Head of caudate nucleus (tissue), 42 donors: ENCODE measurements at places on chromosomes 12 and 14.

DNA sequence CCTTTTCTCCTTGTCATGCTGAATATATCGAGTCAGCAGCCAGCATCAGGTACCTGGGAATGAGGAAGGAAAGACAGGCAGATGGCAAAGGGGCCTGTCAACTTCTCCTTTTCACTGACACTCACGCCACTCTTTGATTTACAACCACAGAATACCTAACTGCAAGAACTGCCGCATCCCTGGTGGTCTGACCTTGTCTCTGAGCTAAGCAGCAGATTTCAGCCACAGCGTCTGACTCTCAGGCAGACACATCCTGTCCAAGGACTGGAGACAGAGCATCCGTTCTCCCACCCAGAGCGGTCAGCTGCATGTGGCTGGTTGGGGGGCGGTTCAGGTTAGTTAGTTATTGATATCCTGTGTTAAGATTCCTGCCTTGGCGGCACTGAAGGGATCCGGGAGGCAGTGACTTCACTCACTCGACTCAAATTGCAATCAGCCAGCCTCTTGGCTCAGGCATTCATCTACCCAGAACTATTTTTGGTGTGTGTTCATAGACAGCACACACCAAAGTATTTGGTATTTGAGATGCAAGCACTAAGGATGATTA lies 11.2 kb upstream of the MAP1LC3B2 start:
- DNase-seq: no peak

DNA sequence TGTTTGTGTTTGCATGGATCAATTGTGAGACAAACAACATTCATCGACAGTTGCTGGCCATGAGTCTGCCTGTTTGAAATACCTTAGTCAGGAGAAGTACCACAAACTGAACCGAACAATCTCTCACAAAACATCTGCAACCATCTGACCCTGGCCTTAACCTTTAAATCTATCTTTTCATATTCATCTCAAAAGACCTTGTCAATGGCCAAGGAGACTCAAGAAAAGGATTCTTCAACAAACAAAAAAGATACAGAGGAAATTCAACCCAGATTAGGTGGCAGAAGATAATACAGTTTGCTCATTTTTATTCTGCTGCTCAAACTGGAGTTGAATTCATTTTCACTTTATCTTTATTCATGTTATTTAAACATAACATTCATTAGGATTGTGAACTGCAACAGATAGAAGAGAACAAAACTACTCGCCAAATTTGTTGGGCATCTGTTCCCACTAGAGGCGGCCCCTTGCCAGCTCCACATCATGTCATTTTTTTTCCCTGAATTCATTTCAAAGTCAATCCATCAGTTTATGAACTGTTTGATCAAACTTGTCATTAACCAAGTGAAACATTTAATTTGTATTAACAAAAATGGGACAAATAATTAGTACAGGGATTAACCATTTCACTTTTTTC lies 152.3 kb upstream of the OTX2 start:
- no peak for DNase-seq

GRCh38 chr12:106051853-106052531 lies 86.8 kb downstream of the NUAK1 start:
- DNase-seq: no peak

DNA sequence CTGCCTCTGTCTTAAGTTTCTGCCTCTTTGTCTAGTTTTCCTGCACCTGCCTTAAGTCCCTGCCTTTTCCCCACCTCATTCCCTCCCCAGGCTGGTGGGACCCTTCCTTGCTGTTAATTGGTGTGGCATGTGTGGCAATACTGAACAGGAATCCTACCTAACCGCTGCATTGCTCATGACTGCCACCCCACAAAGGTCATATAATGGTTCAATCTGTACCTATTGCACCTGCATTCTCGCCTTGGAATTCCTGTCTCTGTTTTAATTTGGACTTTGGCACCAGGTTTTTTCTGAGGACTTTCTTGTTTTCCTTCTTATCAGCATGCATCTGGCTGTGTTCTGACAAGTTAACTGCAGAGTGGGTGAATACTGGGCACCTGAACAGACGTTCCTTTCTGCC lies 966.2 kb upstream of the TMEM132C start:
- DNase-seq: no peak

- DNase-seq: no peak
Measured at GRCh38 chr12:100404769-100405407, 48.0 kb downstream of the SLC17A8 start.

DNA sequence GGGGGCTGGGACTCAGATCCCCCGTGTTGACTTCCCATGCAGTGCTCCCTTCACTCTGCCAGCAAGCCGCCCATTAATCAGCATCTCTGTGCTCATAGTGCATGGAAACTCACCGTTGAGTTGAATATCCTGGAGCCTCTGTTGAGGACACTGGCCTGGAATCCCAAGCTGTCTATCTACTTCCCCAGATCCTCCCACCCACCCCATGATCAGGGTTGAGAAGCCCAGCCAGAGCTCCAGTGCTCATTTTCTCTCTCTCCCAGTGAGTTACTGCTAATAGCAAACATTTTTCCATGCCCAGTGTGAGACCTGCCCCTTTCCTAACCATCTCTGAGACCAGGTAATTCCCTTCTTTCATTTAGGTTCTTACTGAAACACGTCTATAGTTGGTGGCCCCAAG lies 88.2 kb downstream of the SLC24A4 start:
- DNase-seq: no peak

DNA sequence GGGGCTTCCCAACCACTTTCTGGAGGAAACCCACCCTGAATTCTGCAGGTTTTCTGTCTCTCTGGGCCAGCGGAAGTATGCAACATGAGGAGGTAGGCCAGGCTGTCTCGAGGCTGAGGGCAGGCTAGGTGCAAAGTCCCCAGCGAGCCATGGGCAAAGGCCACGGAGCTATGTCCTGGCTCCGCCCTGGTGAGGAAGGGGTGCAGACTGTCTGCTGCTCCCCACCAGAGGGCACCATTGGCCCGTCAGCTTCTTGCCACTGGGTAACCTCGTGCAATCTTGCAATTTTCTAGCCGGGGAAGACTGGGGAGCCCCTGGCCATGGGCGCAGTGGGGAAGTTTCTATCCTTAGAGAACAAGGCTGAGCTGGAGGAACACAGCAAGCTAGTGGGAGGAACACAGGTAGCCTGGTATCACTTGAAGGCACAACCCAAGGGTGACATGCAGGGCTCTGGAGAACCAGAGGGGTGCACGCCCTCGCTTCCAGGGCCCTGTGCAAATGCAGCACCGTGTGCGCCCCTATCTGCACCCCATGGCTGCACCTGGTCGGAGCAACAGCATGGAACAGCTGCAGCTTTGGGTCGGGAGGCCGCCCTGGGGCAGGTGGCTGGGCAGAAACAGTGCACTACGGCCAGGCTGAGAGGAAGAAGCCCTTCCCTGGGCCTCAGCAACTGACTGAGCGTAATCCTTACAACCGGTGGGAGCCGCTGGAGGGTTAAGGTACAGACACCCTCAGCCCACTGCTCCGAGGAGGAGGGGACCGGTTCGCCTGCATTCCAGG lies 27.6 kb upstream of the RPLP0 start:
- DNase-seq: peak; percentile 91

DNA sequence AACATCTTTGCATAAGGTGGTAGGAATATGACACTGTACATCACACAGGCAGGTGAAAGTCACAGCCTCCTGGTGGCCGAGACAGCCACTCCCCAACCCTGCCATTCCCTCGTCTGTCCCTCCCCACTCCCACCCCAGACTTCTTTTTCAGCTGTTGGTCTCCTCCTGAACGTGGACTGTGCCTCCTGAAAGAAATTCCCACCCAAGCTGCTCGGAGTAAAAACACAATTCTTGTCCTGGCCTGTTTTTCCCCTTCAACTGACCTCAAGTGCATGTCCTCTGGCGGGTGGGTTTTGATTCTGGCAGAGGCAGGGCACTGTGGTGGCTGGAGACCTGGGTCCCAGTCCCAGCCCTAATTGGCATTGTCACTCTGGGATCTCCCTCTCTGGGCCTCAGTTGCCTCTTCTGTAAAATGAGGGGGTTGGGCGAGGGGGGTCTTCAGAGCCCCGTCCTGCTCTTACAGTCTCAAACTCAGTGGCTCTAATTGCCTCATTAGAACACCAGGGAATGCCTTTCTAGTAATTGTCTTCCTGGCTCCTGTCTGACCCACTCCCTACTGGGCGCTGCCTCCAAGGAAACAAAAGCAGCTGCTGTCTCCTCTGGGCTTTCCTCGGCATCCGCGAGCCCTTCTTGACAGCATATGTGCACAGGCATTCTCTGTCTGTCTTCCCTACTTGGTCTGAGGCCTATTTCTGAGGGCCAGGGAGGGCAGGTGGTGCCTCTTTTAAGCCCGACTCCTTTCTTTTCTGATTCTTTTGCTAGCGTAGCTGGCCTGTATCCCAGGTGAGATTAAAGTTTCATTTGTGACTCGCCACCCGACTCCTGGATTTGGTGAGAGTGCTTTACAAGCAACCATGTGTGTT lies 186.6 kb upstream of the RMST start:
- no peak for DNase-seq

- no peak for DNase-seq
Measured at GRCh38 chr14:101839236-101839635, 77.7 kb downstream of the PPP2R5C start.

DNA sequence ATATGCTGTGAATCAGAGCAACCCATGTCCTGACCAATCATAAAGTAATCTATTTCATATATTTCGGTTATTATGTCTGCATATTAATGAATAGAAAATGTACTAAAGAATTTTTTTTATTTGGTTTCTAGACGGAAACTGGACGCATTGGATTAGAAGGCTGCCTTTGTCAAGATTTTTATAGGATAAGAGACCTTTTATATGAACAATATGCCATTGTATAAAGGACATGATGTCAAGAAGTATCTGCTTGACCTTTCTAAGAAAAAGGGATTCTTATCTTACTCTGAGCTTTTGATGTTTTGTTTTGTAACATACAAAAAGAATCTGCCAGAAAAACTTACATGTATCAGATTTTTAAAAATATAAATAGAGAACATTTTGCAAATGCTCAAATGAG lies 39.8 kb downstream of the CPSF2 start:
- DNase-seq: no peak

DNA sequence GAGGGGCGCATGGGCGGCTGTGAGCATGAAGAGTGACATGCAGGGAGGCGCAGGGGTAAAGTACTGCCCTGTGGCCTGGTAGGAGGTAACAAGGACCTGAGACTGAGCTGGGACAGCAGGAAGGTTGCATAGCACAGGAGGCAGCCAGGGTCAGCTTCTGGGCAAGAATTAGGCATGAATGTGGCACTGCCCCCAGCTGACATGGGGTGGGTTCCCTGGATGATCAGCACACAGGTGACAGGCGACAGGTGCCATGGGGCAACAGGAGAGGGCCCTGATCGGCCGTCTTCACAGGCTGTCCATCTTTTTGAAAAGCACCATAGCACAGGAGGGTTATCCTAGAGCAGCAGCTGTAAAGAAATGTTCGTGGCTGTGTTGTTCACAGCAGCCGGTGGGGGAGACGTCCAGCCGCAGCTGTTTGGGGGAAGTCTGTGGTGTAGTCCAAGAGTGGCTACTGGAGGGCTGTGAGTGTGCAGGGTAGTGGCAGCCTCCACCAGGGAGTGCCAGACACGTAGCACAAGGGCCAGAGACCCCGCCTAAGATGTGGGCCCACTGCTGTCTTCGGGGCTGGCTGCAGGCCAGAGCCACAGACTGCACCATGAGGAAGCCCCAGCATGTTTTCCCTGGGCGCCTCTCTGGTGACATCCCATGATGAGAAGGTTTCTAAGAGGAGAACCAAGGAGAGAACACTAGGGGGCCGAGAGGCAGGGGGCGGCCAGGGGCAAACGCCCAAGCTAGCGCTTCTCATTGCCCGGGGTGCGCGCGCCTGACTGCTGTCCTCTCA lies 8.4 kb downstream of the CLBA1 start:
- DNase-seq: no peak

DNA sequence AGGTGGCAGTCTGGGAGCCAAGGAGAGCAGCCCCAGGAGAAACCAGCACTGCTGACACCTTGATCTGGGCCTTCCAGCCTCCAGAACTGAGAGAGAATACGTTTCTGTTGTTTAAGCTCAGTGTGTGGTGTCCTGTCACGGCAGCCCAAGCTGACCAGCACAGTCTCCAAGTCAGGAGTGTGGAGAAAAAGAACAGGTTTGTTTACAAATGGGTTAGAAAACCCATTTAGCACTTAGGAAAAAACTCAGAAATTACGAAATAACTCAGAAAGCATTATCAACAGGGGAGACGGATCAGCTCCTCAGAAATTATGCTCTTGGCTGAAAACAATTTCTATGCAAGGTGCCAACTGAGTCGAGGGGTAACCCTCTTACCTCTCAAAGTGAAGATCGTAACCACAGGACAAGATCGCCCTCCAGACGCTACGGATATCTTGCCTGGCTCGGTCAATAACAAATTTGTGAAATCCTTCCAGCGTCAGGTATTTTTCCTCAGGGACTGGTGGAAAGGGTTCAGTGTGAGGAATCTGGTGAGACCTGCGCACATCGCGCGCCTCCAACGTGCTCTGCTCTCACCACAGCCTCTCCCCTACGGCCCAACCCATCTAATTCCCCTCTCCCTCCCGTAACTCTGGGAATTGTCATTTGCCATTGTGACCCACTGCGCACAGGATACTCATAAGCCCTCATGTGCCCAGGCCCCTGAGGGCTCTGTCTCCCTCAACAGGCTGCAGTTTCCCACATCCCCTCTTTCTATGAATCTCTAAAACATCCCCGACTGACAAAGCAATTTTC lies 50.2 kb downstream of the TRAFD1 start:
- no peak for DNase-seq

DNA sequence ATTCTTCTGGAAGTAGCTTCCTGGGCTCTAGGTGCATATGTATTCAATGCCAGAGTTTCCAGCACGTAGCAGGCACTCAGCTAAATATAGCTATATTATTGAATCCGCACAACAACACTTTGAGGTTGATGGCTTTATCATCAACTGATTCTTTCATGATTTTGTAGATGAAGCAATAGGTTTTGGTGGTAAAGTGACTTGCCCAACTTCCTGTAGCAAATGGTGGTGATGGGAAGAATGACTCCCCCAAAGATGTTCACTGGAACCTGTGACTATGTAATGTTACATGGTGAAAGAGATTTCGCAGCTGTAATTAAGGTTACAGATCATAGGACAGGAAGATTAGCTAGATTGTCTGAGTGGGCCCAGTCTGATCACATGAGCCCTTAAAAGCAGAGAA lies 3.2 kb downstream of the TDRD9 start:
- DNase-seq: no peak

GRCh38 chr12:5379749-5380496 lies 52.0 kb upstream of the NTF3 start:
- DNase-seq: no peak

DNA sequence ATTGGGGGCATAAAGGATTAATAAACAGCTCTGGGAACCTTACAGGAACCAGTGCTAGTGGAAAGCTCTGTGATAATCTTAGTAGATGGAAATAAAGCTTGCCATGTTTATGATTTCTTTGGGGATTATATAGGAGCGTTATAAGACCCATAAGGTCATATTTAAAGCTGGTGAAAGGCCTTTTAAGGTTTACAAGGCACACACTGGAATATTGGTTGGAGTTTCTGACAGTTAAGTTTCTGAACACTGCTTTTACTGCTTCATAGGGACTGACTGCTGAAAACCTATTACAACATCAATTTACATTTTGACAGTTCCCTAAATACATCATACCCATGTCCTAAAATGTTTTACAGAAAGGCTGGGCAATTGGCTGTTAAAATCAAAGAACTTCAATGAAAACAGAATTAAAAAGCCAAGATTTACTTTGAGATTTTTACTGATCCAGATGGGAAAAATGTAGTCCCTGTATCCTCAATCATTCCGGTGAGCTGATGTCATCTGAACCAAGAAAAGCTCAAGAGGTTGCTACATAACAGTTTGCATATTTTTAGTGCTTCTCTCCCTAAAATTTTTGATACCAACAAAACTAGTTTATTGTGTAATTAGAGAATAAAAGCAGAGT lies 153.7 kb upstream of the IGF1 start:
- no peak for DNase-seq
